Right renal pelvis (tissue), 4 donors: ENCODE measurements at places on chromosomes 3 and 15.

- no peak for DNase-seq
Measured at GRCh38 chr15:83746231-83746630, 92.3 kb downstream of the ADAMTSL3 start.

DNA sequence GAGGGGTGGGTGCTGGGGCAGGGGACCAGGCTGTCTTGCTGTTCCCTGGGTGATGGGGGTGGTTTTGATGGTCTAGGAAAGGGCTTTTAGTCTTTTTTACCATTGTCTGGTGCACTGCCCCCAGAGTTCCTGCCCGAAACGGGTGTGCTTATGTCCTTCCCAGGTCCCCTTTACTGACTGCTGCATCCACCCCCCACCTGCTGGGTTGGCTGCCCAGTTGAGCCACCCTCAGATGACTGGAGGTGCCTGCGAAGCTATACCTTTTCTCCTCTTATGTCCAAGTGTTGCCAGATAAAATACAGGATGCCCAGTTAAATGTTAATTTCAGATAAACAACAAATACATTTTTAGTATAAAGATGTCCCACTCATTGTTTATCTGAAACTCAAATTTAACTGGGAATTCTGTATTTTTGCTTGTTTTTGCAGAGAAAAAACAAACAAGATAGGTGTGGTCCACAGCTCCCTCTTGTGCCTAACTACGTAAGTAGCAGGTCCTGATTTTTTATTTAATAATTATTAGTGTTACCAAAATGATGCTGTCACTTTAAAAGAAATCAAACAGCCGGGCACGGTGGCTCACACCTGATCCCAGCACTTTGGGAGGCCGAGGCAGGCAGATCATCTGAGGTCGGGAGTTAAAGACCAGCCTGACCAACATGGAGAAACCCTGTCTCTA lies 6.1 kb upstream of the RPP14 start:
- no peak for DNase-seq

GRCh38 chr15:57472861-57473260 lies 96.6 kb downstream of the CGNL1 start:
- no peak for DNase-seq

GRCh38 chr15:59158701-59159034 lies 48.0 kb upstream of the LDHAL6B start:
- DNase-seq, result no peak

- DNase-seq, result no peak
Measured at GRCh38 chr3:194277786-194278130, 73.4 kb downstream of the CPN2 start.

- no peak for DNase-seq
Measured at GRCh38 chr3:138615462-138615861, 6.9 kb downstream of the FAIM start.

DNA sequence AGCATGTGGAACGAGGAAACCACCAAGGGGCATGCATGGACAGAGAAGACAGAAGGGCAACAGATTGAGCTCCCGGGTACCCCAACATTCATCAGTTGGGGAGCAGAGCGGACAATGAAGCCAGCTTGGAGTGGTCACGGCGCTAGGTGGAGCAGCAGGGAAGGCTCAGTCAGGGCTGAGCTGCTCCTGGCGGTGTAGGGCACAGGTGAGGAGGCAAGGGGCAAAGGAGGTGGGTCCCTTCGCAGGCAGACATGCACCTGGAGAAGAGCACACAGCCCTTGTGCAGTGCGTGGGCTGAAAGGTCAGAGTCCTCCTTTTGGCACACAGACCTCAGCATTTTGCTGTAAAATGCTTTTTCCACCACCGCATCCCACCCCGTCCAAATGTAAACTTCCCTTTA lies 90.0 kb upstream of the SLC6A6 start:
- DNase-seq, result no peak

- no peak for DNase-seq
Measured at GRCh38 chr3:119831022-119831421, 49.1 kb downstream of the NR1I2 start.

- no peak for DNase-seq
Measured at GRCh38 chr3:124639406-124640237, 90.6 kb upstream of the UMPS start.

DNA sequence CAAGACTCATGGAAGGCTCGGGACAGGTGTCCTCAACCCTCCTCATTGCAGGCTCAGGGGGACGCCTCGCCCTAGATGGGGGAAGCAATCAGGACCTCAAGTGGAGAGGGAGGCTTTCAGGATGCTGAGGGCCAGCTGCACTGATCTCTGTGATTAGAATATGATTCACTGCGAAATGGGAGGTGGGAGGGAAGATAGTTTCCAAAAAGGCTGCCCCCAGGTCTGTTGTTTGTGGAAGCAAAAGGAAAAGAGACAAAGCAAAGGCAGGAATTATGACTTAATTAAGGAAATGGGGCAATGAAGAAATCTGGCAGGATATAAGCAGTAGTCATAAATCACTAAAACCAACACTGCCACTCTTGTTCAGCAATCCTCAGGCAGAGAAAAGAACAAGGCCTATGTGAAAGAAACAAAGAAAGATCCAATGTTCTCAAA lies 85.6 kb upstream of the ABHD17C start:
- DNase-seq, result no peak

DNA sequence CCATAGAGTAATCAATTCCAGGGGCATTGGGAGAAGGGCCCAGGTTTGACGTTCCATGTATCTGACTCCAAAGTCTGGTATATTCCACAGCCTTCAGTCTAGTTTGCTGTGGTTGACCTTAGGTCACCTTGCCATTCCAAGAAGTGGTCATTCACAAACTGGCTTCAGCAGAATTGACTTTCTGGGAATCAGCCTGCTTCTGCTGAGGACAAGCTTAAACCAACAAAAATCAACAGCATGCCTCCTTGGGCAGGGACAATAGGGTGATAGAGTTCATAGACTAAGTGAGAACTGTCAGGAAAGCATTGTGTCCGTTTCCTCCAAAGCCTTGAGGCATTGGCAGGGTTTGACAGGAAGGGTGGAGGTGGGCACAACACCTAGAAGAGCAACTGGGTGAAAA lies 24.1 kb upstream of the NDUFB4 start:
- DNase-seq, result no peak

DNA sequence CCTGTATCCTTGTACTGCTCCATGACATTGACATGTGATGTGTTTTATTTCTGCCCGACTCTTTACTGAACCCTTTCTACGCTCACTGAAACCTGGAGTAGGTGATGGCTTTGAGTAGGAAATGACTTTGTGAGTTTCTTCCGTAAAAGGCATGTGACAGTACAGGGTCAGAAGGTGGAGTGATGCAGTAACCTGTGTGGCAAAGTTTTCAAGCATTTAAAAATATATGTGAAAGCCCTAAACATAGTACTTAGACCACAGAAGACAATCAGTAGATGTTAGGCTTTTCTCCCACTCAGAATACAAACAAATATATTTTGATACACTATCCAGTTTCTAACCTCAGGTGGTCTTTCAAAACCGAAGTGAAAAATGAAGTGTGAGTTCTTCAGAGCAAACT lies 31.3 kb upstream of the SACM1L start:
- no peak for DNase-seq

- no peak for DNase-seq
Measured at GRCh38 chr15:77603611-77604336, 28.9 kb downstream of the LINGO1 start.

- no peak for DNase-seq
Measured at GRCh38 chr3:77081240-77081661, 41.4 kb downstream of the ROBO2 start.

GRCh38 chr3:114119776-114120175 lies 59.1 kb downstream of the DRD3 start:
- no peak for DNase-seq

- no peak for DNase-seq
Measured at GRCh38 chr3:150146991-150147761, 176.5 kb upstream of the PFN2 start.

- no peak for DNase-seq
Measured at GRCh38 chr3:47478022-47478421, 2.3 kb upstream of the SCAP start.

GRCh38 chr3:13524979-13525669 lies 23.8 kb upstream of the FBLN2 start:
- DNase-seq, result no peak

- DNase-seq, result no peak
Measured at GRCh38 chr3:188137051-188137450, 16.9 kb upstream of the LPP start.

DNA sequence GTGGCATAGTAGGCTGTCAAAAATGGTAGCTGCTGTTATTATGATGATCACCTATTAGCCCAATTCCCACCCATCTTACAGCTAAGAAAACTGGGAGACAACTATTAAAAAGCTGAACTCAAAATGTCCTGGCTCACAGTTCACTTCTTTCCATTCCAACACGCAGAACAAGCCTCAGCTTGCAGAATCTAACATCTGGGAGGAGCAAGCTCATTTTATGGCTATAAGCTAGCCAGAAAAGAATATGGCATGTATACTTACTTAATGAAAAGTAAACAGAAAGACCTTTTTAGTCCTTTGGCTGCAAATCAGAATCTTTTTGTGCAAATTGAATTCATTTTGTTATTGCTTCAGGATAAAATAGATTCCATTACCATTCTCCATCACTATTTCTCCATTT lies 34.8 kb upstream of the CFAP20DC start:
- DNase-seq, result no peak

- DNase-seq, result no peak
Measured at GRCh38 chr3:14537590-14538450, 2.3 kb downstream of the GRIP2 start.

- DNase-seq, result no peak
Measured at GRCh38 chr3:3851621-3852323, 52.5 kb downstream of the LRRN1 start.

GRCh38 chr3:50572801-50573371 lies 3.6 kb downstream of the HEMK1 start:
- DNase-seq, result no peak

- DNase-seq, result no peak
Measured at GRCh38 chr3:65781594-65781993, 257.1 kb downstream of the MAGI1 start.

GRCh38 chr3:194137008-194137505 lies 1.1 kb downstream of the HES1 start:
- DNase-seq, result no peak

GRCh38 chr15:90933301-90933700 lies 952 bp upstream of the HDDC3 start:
- no peak for DNase-seq

GRCh38 chr3:69474186-69474585 lies 88.3 kb upstream of the FRMD4B start:
- DNase-seq, result no peak

- no peak for DNase-seq
Measured at GRCh38 chr3:160170409-160171370, 54.5 kb upstream of the C3orf80 start.

GRCh38 chr3:188471723-188472122 lies 317.8 kb downstream of the LPP start:
- no peak for DNase-seq

DNA sequence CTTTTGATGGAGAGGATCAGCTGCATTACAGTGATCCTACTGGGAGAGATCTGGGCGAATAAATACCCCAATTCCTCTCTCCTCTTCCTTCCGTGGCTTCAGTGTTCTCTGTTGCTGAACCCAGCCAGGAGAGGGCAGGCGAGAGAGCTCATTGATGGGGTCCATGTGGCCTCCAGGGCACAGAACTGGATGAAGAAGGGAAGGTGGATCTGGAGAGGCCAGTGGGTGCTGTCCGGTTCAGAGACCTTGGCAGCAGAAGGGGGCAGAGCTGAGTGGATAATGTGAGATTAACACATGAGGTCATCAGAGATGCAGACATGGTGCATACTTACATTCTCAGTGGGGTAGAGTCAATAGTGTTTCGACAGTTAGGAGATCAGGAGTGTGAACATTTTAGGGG lies 193.6 kb downstream of the CLSTN2 start:
- no peak for DNase-seq

DNA sequence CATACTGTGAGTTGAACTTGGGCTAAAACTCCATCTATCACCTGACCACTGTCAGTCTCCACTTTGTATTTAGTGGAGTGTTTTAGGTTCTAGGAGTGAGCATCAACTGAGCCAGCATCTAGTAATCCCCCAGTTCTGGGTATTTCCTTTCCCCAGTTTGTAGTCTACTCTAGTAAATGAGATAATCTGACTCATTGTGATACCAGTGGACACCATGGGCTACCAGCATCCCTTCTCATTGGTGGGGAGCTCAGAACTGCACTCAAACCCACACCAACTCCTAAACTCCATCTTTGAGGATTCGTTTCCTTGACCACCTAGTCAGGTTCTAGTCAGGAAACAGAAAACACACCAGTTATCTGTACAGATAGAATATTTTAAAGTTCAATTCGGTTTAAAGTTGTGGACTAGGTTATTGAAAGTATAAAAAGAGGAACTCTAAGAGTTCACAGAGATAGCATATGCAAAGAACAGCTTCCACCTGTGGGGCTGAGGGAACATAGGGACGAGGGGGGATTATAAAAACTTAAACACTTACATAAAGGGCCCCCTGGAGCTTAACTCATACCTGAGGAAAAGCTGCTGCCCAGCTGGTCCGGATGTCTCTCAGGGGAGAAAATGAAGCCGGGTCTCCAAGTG lies 36.0 kb downstream of the LEO1 start:
- DNase-seq, result no peak
